Renal cortex interstitium (tissue), 15 donors: ENCODE measurements at places on chromosomes 2 and 18.

GRCh38 chr2:178413472-178414265 is 37.3 kb downstream of the PRKRA start:
- peak; percentile 77 for DNase-seq

GRCh38 chr2:122378521-122378920 is 623.1 kb downstream of the TSN start:
- DNase-seq, result no peak

- DNase-seq, result no peak
Measured at GRCh38 chr2:222479859-222480258, 55.5 kb downstream of the SGPP2 start.

DNA sequence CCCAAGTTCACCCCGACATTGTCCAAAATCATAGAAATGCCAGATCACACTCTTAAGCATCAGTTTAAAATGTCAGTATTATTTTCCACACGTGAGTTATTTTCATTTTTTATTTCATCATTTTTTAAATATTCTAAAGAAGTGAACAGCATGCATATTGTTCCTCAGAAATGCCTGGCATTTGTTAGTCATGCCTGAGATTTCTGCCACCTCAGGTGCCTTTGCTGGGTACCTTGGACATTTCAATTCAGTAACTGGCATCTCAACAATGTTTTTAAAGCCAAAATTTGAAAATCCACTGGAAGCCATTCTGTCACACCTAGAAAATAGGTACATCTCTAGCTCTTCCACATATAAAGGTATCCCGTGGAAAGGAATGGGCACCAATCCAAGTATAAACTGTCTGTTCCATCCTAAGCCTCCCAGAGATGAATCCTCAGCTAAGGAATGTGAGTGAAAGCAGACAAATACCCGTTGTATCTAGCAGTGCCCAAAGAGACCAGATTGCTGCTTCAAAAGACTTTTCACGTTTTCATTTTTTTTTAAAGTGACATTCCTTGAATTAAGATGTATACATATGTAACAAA is 159.8 kb downstream of the ZNF385B start:
- DNase-seq, result no peak

GRCh38 chr2:179744401-179744800 is 117.0 kb downstream of the ZNF385B start:
- no peak for DNase-seq
